ENCODE measurements at places on chromosomes 5 and 9. TPM values are rescaled to one million over a fixed set of nuclear protein-coding genes. Genes with fewer than 3 reads are reported as not detected.

- no peak for DNase-seq
Observed at GRCh38 chr9:131833906-131834305, 94.0 kb upstream of the RAPGEF1 start.

DNA sequence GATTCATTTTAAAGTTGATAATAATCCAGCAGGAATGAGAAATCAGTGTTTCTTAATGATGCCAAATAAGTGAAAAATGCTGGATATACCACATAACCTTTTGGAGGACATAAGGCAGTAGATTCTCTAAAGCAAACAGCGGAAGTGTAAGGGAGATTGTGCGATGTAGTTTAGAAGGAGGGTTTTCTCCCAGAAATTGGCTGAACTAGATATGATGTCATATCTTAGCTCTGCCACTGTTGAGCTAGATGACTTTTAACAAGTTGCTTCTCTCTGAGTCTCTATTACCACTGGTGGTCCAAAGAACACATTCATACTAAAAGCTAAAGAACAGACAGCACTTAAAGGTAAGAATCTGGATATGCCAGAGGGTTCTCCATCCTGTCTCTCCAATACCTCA, 107.0 kb downstream of the NR6A1 start:
- DNase-seq, result no peak

GRCh38 chr5:169196059-169196458, 104.9 kb downstream of the SLIT3 start:
- no peak for DNase-seq

GRCh38 chr9:6785682-6786081, 27.9 kb downstream of the KDM4C start:
- DNase-seq, result no peak

DNA sequence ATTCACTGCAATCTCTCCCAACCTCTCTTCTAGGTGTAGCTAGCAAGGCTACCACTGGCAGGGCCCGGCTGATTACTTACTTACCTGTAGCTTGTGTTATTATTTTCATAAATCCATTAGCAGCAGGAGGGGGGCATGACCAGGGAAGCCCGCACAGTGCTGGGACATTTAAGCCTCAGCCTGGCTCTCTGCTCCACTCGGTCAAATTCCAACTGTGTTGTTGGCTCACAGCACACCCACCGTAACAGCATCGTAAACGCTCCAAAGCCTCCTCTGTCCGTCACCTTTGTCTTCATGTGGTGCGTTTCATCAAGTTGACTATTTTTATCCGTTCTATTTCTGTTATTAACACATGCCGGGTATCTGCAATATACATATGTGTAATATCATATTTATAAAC, 264.7 kb downstream of the NSG2 start:
- no peak for DNase-seq

- no peak for DNase-seq
Observed at GRCh38 chr9:441126-441525, 226.5 kb downstream of the DOCK8 start.

Gene ITGA1
- 30.8 TPM for polyA plus RNA-seq

DNA sequence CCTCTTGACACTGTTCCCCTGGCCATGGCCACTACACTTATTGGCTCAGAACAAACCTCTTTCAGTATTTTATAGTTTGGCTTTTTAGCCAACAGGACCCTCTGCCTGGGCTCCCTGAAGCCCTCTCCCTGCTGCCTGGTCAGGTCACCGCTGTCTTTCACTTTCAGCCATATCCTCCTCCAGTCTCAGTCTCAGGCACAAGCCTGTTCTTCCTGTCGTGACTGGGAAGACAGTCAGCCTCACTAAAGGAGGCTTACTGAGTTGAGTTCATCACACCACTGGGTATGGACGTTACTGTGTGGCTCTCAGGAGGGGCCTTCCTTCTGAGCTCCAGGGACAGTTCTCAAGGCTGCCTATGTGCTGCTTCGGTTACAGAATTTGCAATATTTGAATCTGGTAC, 2.0 kb downstream of the QSOX2 start:
- DNase-seq, result no peak

- no peak for DNase-seq
Observed at GRCh38 chr5:10896016-10896415, 135.0 kb upstream of the DAP start.

GRCh38 chr5:178289438-178289837, 56.8 kb upstream of the PHYKPL start:
- DNase-seq, result no peak
